ENCODE measurements at places on chromosomes 7 and 10. TPM values are rescaled to one million over a fixed set of nuclear protein-coding genes. Genes with fewer than 3 reads are reported as not detected.
A peak's percentile ranks its signal among the peaks of the same experiment; 100 is the strongest.

TAS2R5 gene
- total RNA-seq: 0.51 TPM

GRCh38 chr10:75616874-75617478, 185.6 kb downstream of the LRMDA start:
- H3K4me3 ChIP-seq: no peak overlapping the region
- DNase-seq: no peak
- peaks cover 14% of the 10 kb centered on the region for H3K4me1 ChIP-seq
- H3K36me3 ChIP-seq: no peaks in the 10 kb centered on the region

- H3K36me3 ChIP-seq: no peaks in the 10 kb centered on the region
- no peak for DNase-seq
- no peak overlapping the region for H3K4me3 ChIP-seq
- H3K27ac ChIP-seq: no peak overlapping the region
Observed at GRCh38 chr7:40891232-40891631, 756.4 kb downstream of the SUGCT start.

TBX20 gene
- 0.89 TPM for total RNA-seq

CDK13 gene
- 32.2 TPM for total RNA-seq

RBP3 gene
- total RNA-seq: not detected

WDFY4 gene
- 7.1 TPM for total RNA-seq

DNA sequence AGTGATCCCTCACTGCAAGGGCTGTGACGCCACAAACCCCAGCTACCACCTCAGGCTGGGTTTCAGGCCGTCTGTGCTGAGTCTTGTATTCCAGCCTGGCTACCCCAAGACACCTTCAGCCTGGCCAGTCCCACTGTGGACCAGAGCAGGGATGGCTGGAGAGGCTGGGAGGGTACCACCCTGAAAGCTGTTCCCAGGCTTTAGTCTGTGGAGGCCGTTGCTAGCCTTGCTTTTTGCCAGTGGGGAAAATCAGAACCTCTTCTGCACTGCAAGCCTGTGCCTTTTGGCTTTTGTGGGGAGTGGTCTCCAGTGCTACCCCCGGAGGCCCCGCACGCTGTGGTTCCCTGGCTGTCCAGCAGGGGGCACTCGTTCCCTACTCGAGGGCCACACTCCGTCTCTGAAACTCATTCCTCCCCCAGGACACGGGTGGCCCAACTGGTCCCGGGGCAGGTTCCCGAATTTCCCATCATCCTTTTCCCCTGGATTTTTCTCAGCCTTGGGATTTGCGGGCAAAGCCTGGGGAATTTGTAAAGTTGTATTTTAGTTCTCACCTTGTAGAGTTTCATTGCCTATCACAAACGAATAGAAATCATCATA, 128.4 kb upstream of the BTBD16 start:
- peak; percentile 64 for DNase-seq
- H3K36me3 ChIP-seq: no peaks in the 10 kb centered on the region
- no peak overlapping the region for H3K27ac ChIP-seq

BRAT1 gene
- 16.5 TPM for total RNA-seq

GRCh38 chr10:34178756-34179155, 636.3 kb downstream of the PARD3 start:
- H3K27me3 ChIP-seq: no peaks in the 10 kb centered on the region
- H3K4me1 ChIP-seq: no peaks in the 10 kb centered on the region
- no peak for DNase-seq
- no peak overlapping the region for H3K27ac ChIP-seq
- H3K4me3 ChIP-seq: no peak overlapping the region

DNA sequence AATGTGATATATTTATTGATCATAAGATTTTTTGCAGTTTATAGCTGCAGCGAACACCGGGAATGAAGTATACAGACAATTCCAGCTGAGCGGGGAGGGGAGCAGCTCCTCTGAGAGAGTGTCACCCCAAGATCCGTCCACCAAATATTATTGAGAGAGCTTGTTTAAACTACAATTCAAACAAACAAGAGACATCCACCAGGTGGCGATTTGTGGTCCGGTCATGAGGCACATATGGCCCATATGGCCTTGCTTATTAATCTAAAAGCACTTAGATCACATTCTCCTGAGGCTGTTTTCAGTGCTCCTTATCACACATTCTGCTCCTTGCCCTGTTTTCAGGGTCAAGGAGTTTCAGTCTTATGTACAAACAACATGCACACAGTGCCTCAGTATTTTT, 83.1 kb downstream of the THSD7A start:
- H3K4me1 ChIP-seq: no peaks in the 10 kb centered on the region
- H3K27me3 ChIP-seq: no peaks in the 10 kb centered on the region
- no peak for DNase-seq
- no peak overlapping the region for H3K4me3 ChIP-seq
- H3K27ac ChIP-seq: no peak overlapping the region

- no peaks in the 10 kb centered on the region for H3K27me3 ChIP-seq
- no peak for DNase-seq
- no peak overlapping the region for H3K27ac ChIP-seq
- no peak overlapping the region for H3K4me3 ChIP-seq
Observed at GRCh38 chr7:22566176-22566575, 66.2 kb upstream of the STEAP1B start.

GRCh38 chr10:82942286-82943099, 1067.5 kb downstream of the NRG3 start:
- DNase-seq: no peak
- H3K27me3 ChIP-seq: no peaks in the 10 kb centered on the region
- no peak overlapping the region for H3K27ac ChIP-seq
- no peaks in the 10 kb centered on the region for H3K36me3 ChIP-seq
- H3K4me1 ChIP-seq: no peaks in the 10 kb centered on the region

- H3K27me3 ChIP-seq: no peaks in the 10 kb centered on the region
- H3K4me3 ChIP-seq: no peak overlapping the region
- H3K4me1 ChIP-seq: no peaks in the 10 kb centered on the region
- DNase-seq: no peak
Observed at GRCh38 chr10:101959346-101959916, 96.5 kb downstream of the ARMH3 start.

DNA sequence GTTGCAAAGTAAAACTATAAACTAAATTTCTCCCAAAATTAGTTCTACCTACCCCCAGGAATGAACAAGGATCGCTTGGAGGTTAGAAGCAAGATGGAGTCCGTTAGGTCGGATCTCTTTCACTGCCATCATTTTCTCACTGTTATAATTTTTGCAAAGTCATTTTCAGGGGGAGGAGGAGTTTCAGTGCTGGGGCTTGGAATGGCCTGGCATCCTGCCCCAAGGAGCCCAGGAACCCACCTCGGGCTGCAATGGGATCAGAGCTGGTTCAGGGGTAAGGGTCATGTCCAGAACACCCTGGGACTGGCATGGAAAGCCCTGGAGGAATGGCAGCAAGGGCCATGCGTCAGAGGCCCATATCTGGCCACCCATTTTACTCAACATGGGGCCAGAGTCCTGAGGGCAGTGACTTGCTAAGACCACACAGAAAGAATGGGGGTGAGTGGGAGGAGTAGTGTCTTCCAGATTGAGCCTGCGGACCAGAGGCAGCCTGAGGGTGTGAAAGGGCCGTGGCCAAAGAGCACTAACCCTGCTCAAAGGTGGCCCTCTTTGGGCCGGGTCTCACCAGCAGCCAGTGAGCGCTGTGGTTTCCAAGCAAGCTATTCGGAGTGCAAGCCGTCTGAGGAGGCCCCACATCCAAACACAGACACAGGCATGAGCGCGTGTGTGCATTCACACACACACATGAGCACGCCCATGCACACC, 31.8 kb downstream of the GPRIN2 start:
- H3K27me3 ChIP-seq: no peaks in the 10 kb centered on the region
- no peaks in the 10 kb centered on the region for H3K36me3 ChIP-seq
- no peak for DNase-seq

GRCh38 chr7:70668606-70669358, 463.2 kb upstream of the GALNT17 start:
- no peak overlapping the region for H3K4me3 ChIP-seq
- no peaks in the 10 kb centered on the region for H3K27me3 ChIP-seq
- H3K36me3 ChIP-seq: no peaks in the 10 kb centered on the region
- H3K4me1 ChIP-seq: no peaks in the 10 kb centered on the region
- peak overlapping the region; percentile 3 for H3K27ac ChIP-seq

DNA sequence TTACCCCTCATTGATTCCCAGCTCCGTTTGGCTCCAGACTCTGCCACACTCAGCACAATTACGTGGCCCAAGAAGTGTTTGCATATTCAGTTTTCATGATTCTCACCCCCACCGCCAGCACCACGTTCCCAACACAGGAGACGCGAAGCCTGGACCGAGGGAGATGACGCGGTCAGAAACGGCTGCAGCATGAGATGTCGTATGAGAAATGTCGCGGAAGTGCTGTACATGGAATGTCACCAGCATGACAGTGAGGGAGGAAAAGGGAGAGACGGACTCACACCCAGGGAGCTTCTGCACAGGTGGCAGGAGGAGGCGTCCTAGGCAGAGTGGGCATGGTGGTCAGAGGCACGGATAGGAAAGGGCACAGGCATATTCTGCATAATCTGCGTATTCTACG, 188.3 kb downstream of the WDR37 start:
- no peak for DNase-seq
- H3K27ac ChIP-seq: no peak overlapping the region
- no peak overlapping the region for H3K4me3 ChIP-seq
- no peaks in the 10 kb centered on the region for H3K36me3 ChIP-seq

DNA sequence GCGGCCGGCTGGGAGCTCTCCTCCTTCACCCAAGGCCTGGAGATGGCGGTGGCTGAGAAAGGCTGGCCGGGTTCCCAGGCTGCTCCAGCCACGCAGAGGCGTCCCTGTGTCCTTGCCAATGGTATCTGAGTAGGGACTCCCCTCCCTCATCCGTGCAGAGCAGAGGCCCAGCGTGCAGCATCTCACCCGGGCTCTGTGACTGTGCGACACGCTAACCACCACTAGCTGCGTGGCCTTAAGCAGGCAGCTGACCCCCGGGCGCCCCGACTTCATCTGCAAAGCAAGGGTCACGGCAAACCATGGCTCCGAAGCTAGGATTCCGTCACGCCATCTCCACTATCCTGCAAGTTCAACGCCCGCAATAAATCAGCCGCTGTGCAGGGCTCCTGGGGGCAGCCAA, 47.2 kb upstream of the TNRC18 start:
- H3K27me3 ChIP-seq: no peaks in the 10 kb centered on the region
- no peaks in the 10 kb centered on the region for H3K4me1 ChIP-seq
- no peak overlapping the region for H3K27ac ChIP-seq
- no peaks in the 10 kb centered on the region for H3K36me3 ChIP-seq

MAP3K8 gene
- total RNA-seq: 11.4 TPM

- H3K27me3 ChIP-seq: no peaks in the 10 kb centered on the region
- no peaks in the 10 kb centered on the region for H3K36me3 ChIP-seq
- H3K4me1 ChIP-seq: peaks cover 10% of the 10 kb centered on the region
Observed at GRCh38 chr10:112279433-112279832, 3.8 kb upstream of the TECTB start.

DNA sequence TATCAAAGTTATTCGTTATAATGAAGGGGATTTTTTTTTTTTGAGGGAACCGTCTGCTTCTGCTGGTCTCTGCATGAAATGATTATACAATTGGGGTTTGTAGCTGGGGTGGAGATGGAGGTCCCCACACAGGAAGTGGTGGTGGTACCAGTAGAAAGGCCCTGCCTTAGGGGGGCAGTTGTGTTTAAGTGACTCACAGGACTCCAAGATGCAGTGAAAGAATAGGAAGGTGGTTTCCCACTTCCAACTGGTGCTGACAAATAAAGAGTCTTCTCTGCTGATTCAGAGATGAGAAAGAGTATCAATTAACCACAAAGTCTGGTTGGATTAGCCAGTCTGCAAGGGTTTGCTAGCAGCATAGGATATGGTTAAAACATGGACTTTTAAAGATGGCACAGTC, 376.0 kb downstream of the SORCS3 start:
- no peaks in the 10 kb centered on the region for H3K4me1 ChIP-seq
- H3K27ac ChIP-seq: no peak overlapping the region
- H3K36me3 ChIP-seq: no peaks in the 10 kb centered on the region
- no peak overlapping the region for H3K4me3 ChIP-seq
- no peak for DNase-seq

LZTS2 gene
- total RNA-seq: 10.3 TPM

RPP30 gene
- 22.6 TPM for total RNA-seq

DNA sequence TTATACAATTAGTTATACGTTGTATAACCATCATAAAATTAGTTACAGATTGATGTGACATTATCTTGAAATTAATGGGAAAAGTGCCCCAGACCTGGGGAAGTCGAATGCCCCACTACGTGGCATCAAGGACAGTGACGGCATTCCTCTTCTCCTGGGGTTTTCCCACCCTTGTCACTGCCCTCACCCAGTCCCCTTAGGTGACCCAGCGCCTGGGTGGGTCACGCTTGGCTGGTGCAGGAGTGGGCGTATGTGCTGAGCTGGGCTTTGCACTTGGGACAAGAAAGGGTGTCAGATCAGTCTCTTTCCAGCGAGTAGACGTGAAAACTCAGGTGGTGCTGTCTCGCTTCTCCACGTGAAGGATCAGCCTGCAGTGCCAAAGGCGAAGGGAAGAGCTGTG, 7.6 kb downstream of the FOXK1 start:
- no peak for DNase-seq
- H3K36me3 ChIP-seq: no peaks in the 10 kb centered on the region
- peaks cover 2% of the 10 kb centered on the region for H3K4me1 ChIP-seq

LIPK gene
- not detected for total RNA-seq

- H3K27me3 ChIP-seq: peaks cover 1% of the 10 kb centered on the region
- H3K36me3 ChIP-seq: no peaks in the 10 kb centered on the region
- no peak for DNase-seq
- H3K4me1 ChIP-seq: peaks cover 26% of the 10 kb centered on the region
Observed at GRCh38 chr10:62819141-62819920, 3.2 kb upstream of the EGR2 start.

DNA sequence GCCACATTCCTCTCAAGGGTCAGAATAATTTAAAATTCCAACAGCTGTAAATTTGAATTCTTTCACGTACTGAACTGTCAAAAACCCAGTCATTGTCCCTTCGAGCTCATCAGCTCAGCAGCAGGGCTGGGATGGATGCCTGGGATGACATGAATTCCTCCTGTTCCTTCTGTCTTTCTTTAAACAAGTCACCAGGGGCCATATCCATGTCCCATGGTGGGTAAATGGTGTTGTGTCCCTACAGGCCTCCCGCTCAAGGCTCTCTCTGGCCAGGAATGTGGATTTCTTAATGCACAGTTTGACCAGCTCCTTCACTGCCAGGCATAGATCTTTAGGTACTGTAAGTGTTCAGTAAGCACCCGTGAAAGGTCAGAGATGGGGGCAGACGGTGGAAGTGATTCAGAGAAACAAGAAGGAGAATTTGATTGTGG, 13.8 kb upstream of the TECPR1 start:
- no peak overlapping the region for H3K4me3 ChIP-seq
- no peak overlapping the region for H3K27ac ChIP-seq
- H3K36me3 ChIP-seq: no peaks in the 10 kb centered on the region

- H3K4me3 ChIP-seq: no peak overlapping the region
- DNase-seq: no peak
- no peak overlapping the region for H3K27ac ChIP-seq
- H3K36me3 ChIP-seq: no peaks in the 10 kb centered on the region
- no peaks in the 10 kb centered on the region for H3K27me3 ChIP-seq
Observed at GRCh38 chr7:42617806-42618457, 293.9 kb downstream of the C7orf25 start.

DNA sequence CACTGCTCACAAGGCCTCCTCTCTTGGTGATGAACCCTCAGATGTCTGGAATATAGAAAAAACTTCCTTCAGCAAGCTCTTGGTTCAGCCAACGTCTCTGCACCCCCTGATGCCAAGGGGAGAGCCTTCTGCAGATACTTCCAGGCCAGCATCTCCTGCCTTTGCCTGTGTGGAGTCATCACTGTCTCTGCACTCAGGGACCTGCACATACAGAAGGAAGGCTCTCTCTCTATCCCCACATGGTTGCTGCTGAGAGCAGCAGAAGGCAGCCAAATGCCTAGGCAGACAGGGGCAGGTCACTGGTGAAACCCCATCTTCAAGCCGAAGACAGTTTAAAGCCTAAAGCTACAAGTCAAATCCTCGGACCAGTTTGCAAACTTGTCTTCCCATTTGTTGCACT, 137.6 kb downstream of the WDR11 start:
- H3K27ac ChIP-seq: no peak overlapping the region
- H3K36me3 ChIP-seq: no peaks in the 10 kb centered on the region
- DNase-seq: peak; percentile 22
- peak overlapping the region; percentile 29 for H3K4me3 ChIP-seq
